ENCODE measurements at places on chromosomes 2 and 18.

DNA sequence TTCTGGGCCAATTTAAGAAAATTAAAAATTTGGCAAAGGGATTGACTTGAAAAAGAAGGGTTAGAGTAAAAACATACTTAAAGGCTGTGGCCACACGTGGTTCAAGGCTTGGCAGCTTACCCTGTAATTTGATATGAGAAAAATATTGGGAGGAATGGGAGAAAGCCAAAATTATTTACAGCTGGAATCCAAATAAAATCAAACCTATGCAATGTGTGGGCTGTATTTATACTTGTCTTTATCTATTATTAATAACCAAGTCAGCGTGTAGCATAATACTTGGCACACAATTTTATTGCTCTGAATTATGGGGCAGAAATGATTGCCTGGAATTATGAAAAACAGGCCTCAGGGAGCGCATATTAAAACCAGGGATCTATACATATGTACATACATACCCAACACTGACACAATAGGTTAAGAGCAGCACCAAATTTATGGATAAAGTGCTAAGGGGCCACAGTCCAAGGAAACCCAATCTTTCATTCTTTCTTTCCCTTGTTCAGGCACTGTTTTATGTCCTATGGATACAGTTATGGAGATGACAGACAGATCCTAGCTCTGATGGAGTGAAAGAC lies 35.6 kb downstream of the FAM124B start:
- no peak for DNase-seq

- no peak for DNase-seq
Measured at GRCh38 chr2:150020937-150021673, 433.5 kb upstream of the MMADHC start.

DNA sequence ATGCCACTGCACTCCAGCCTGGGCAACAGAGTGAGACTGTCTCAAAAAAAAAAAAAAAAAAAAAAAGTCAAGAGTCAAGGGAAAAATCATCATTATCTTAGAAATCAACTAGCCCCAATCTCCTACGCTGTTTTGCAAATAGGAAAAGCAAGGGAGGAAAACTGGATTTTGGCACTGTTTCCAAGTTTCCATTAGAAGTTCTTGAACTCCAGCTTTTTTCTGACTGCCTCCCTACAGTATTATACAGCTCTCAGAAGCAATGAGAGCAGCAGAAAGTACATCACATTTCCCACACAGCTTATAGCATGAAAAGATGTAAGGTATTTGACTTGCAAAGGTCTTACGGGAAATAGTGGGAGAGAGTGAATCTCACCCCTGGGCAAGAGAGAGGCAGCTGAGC lies 127.8 kb downstream of the OSR1 start:
- no peak for DNase-seq

GRCh38 chr2:235937936-235938335 lies 230.2 kb downstream of the GBX2 start:
- no peak for DNase-seq

GRCh38 chr2:82526277-82526676 lies 1932.8 kb downstream of the SUCLG1 start:
- DNase-seq, result no peak

GRCh38 chr2:44805401-44806235 lies 135.9 kb upstream of the SIX3 start:
- DNase-seq, result no peak

GRCh38 chr2:161115605-161116380 lies 44.4 kb upstream of the TANK start:
- DNase-seq, result no peak

DNA sequence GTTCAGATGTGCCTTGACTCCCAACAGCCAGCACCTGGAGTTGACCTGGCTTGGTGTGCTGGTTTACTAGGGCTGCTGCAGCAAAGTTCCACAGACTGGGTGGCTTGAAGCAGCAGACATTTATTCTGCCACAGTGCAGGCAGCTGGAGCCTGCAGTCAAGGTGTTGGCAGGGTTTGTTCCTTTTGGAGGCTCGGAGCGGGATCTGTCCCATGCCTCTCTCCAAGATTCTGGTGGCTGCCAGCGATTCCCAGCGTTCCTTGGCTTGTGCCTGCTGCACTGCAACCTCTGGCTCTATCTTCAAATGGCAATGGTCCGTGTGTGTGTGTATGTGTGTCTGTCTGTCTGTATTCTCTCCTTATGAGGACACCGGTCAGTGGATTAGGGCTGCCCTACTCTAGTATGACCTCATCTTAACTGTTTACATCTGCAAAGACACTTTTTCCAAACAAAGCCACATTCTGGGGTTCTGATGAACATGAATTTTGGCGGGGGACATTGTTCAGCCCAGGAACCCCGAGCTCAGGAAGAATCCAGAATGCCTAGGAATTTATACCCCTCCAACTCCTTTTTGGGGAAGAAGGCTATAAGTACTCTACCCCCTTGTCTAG lies 44.7 kb upstream of the TMEM131 start:
- DNase-seq, result no peak

- DNase-seq, result no peak
Measured at GRCh38 chr2:210722092-210722491, 165.7 kb downstream of the CPS1 start.

DNA sequence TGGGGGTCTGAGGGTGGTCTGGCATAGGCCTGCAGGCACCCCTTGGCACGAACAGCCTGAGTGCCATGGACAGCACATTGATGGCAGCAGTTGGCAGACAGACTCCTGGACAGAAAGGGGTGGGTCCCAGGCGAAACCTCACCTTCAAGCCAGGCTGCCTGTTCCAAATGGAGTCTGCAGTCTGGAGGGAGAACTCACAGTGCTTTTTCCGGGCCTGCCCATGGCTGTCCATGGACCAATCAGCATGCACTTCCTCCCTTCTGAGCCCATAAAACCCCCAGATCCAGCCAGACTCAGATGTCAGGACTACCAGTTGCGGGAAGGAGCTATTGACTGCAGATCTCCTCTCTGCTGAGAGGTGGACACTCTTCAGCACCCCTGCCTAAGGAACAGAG lies 694.6 kb upstream of the ACVR2A start:
- DNase-seq, result no peak

DNA sequence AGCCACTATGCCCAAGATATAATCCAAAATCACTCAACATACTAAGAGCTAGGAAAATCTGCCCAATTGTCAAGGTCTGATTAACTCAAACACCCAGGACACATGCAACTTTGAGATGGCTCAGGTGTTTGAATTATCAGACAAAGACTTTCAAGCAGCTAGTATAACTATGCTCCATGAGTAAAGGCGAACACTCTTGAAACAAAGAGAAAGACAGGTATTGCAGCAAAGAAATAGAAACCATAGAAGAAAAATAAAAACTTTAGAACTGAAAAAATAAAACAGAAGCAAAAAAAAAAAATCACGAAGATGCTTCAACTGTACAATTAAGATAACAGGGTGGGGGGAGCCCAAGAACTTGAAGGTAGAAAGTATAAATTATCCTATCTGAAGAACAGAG lies 214.2 kb downstream of the EIPR1 start:
- no peak for DNase-seq

DNA sequence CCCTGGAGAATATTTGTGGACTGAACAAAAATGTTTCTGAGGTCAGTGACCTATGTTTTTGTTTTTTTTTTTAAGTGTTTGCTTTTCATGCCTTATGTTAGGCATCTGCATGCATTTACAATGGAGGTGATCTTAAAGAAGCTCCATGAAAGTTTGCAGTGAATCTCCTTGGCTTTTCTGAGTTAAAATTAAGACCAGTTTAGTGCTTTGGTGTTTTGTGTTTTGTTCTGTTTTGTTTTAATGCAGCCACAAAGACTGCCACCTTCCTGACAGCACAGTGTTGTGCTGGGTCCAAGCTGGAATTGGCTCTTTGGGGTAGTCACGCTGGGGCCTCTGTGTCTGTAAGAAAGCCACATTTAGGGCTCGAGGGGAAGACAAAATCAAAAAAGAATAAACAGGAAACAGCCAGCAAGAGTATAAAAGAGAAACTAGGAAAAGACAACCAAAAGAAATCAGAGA lies 396.2 kb downstream of the ARHGAP15 start:
- DNase-seq, result no peak

- DNase-seq, result no peak
Measured at GRCh38 chr2:97992836-97993825, 2.6 kb downstream of the TMEM131 start.

DNA sequence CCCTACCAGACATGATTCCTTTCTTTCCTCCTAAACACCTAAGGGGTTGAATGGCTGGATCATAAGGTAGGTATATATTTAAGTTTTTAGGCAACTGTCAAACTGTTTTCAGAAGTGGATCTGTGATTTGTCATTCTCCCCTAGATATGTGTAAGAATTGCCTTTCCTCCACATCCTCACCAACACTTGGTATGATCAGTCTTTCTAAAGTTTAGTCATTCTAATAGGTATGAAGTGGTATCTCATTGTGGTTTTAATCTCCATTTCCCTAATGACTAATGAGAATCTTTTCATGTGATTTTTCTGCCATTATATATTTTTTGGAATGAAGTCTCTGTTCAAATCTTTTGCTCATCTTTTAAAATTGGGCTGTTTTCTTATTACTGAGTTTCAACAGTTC lies 122.1 kb downstream of the TFCP2L1 start:
- DNase-seq, result no peak

GRCh38 chr2:120473522-120474271 lies 127.8 kb downstream of the INHBB start:
- peak; percentile 21 for DNase-seq

DNA sequence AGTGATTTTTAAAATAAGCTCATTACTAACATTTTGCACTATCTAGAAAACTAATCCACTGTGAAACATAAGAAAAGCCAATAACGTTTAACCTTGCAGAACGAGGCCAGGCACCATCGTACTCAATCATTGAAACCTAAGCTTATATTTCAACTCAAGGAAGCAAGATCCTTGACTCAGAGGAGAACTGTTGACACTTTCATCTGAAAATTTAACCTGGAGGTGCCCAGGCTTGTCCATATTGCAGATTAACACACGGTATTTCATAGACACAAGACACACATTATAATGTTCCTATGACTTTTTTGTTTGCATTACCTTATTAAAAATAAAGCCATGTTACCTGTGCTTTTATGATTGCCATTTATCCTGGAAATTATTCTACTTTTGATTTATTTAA lies 89.6 kb downstream of the ZNF385B start:
- DNase-seq, result no peak

DNA sequence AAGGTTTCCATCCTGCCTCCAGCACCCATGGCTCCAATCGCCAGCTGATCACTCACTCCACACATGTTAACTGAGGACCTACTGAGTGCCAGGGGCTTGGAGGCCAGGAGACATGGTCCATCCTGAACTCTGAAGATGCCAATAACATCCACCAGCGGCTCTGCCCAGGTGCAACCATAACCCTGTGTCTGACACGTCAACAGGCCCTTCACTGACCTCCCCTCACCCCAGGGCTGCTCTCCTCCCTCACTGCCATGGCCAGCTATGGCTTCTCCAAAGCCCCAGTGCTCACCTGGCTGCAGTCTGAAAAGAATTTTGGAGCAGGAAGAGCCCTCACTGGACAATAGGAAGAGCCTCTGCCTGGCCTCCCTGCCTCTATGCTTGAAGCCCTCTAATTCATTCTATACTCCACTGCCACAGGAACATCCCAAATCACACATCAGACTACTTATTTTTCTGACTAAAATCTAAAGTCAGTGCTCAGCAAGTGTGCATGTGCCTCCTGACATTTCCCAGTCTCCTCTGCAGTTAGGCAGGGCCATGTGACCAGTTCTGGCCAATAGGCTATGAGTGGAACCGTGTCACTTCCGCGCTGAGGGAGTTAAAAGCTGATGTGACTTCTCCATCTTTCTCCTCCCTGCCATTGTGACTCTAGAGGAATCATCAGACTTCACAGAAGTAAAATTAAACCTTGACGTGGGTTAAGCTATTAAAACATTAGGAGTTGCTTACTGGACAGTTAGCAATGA lies 37.2 kb downstream of the ZBTB7C start:
- no peak for DNase-seq

GRCh38 chr2:216118474-216118873 lies 9.3 kb downstream of the XRCC5 start:
- no peak for DNase-seq

DNA sequence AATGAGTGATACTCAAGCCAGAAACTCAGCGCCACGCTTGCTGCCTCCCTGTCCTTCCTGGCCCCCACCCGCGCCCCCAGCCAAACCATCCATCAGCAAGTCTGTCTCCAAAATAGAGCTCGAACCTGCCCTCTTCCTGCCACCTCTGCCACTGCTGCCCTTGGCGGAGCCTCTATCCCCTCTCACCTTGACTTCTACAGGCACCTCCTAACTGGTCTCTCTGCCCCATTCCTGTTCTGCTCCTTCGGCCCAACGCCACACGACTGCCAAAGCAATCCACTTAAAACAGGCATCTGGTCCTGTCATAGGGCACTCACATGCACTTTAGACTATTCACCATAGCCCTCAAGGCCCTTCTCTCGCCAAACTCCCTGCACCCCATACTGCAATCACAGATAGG lies 210.3 kb upstream of the SMAD2 start:
- DNase-seq, result peak; percentile 80
